ENCODE measurements at places on chromosomes 6 and 20.

DNA sequence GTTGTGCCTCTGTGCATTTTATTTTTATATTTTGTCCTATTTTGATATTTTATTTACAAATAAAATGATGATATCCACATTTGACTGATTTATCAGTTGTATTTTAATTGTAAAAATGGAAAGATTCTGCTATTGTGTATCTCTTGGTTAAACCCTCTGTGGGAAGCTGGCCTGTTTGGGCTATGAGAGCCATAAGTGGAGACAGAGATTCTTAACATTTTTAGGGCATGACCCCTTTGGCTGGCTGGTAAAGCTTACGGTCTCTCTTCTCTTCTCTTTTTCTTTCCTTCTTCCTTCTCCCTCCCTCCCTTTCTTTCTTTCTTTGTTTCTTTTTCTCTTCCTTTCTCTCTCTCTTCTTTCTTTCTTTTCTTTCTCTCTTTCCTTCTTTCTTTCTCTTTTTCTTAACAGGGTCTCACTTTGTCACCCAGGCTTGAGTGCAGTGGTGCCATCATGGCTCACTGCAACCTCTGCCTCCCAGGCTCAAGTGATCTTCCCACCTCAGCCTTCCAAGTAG is 172.3 kb upstream of the CDYL start:
- no peak for DNase-seq

DNA sequence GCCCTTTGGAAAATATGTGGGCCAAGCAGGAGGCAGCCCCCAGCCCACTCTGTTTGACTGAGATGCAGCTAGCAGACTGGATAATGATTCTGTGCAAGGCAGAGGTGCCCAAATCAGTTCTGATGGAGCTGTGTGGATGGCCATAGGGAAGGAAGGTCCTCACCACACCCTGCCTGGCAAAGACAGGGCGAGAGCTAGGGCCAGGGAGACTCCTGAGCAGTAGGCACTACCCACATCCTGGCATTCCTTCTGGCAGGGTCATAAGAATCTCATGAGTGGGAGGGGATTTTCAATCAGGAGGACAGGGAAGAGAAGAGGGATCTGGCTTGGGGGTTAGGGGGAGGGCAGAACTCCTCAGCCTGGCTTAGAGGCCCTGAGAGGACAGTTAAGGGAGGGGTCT is 18.6 kb upstream of the TREM2 start:
- DNase-seq: no peak

- DNase-seq: no peak
Observed at GRCh38 chr20:7285918-7286556, 518.6 kb downstream of the BMP2 start.

DNA sequence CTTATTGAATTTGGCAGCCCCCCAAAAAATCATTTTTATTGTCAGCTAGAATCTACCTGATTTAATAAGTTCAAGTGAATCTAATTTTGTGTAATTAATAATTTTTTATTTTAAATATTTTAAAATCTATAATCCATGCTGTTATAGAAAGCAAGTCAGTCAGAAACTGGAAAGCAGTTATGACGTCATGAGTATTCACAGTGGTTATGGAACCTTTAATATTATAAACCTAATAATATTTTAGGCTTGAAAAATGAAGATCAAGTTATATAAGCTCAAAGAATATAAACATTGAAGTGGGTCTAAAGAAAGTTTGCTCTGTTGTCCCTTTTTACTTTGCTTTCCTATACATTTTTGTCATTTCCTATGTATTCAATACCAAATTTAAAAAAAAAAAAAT is 1075.1 kb upstream of the EPHA7 start:
- DNase-seq: no peak

GRCh38 chr6:129055796-129056195 is 172.9 kb downstream of the LAMA2 start:
- no peak for DNase-seq

DNA sequence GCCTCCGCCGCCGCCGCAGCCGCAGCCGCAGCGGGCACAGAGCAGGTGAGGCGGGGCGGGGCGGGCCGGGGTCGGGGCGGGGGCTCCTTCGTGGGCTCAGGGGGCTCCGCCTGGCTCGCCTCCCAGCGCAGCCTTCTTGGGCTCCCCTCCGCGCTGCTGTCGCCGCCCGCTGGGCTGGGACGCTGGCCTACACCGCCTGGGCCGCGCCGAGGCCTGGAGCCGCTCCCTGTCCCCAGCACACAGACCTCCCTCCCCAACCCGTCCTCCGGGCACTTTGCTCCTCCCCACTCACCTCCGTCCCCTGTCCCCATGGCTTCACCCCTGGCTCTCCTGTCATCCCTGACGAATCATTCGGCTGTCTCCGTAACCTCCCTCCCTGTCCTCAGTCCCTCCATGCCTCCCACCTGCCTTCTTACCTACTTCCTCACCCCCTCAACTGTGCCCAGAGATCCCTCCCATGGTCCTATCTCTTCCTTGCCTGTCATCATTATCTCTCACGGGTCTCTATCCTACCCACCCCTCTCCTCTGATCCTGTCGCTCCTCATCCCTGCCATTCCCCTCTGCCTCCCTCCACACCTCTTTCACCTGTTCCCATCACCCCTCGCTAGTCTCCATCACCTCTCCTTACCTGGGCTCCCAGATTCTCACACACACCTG is 512 bp downstream of the TTBK1 start:
- DNase-seq: no peak

DNA sequence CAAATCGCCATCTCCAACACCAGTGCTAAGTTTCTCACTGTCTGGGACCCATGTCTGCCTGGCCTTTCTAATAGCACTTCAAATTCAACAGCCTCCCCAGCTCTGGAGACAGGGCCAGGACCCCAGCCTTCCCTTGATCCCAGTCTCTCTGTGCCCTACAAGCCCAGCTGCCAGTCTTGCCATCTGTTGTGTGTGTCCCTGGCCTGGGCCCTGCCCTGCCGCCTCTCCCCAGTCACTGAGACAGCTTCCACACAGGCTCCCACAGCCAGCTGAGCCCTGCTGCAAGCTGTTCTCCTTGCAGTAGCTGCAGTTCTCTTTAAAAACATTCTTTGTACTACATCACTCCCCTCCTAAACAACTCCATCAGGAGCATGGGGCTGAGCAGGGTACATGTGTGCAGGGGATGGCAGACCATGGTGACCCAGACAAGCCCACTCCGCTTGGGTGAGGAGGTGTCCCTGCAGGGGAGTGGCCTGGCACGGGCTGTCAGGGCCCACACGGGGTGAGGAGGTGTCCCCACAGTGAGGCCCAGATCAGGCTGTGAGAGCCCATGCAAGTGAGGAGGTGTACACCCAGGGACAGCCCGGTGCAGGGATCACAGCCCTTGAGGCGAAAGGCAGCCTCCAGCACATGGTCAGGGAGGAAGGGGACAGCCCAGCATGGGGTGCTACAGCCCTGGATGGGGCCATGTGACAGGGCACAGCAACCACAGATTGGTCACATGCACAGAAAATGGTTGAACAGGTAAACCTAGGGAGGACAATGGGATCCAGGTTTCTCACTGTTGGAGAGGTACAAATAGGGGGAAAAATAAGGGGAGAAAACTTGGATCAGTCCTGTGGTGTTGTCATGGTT is 16.2 kb downstream of the CST7 start:
- no peak for DNase-seq

- no peak for DNase-seq
Observed at GRCh38 chr6:149897015-149897697, 757 bp downstream of the RAET1E start.

DNA sequence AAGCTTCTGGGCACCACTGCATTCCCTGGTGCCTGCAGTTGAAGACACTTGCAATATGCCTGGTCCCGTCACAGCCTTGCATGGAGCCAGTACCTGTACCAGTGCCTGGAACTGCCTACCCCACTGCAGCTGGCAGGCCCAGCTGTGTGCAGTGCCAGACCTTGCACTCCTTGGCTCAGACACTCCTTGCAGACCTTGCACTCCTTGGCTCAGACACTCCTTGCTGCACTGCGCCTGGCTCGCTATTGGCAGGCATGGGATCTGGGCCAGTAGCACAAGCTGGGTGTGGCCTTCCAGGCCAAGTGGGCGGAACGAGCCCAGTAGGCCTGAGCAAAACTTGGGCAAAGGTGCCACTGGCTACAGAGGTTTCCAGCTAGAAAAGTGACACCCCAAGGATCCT is 1189.1 kb downstream of the GRIK2 start:
- DNase-seq: no peak

- DNase-seq: no peak
Observed at GRCh38 chr6:5219011-5219691, 41.6 kb downstream of the LYRM4 start.

- no peak for DNase-seq
Observed at GRCh38 chr6:156658186-156658965, 118.8 kb upstream of the ARID1B start.

- DNase-seq: no peak
Observed at GRCh38 chr20:54497931-54498718, 22.7 kb downstream of the DOK5 start.

DNA sequence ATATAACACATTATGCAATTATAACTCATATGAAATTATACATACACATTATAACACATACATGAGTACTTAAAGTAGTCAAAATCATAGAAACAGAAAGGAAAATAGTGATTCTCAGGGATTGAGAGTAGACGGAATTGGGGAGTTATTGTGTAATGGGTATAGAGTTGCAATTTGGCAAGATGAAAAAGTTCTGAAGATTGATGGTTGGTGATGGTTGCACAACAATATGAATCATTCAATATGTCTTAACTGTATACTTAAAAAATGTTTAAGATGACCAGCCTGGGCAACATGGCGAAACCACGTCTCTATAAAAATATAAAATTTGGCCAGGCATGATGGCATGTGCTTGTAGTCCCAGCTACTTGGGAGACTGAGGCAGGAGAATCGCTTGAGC is 372.7 kb downstream of the CDKAL1 start:
- no peak for DNase-seq

- no peak for DNase-seq
Observed at GRCh38 chr20:4835244-4836177, 113.8 kb downstream of the PRND start.

GRCh38 chr6:3109761-3110160 is 8.8 kb upstream of the BPHL start:
- no peak for DNase-seq

DNA sequence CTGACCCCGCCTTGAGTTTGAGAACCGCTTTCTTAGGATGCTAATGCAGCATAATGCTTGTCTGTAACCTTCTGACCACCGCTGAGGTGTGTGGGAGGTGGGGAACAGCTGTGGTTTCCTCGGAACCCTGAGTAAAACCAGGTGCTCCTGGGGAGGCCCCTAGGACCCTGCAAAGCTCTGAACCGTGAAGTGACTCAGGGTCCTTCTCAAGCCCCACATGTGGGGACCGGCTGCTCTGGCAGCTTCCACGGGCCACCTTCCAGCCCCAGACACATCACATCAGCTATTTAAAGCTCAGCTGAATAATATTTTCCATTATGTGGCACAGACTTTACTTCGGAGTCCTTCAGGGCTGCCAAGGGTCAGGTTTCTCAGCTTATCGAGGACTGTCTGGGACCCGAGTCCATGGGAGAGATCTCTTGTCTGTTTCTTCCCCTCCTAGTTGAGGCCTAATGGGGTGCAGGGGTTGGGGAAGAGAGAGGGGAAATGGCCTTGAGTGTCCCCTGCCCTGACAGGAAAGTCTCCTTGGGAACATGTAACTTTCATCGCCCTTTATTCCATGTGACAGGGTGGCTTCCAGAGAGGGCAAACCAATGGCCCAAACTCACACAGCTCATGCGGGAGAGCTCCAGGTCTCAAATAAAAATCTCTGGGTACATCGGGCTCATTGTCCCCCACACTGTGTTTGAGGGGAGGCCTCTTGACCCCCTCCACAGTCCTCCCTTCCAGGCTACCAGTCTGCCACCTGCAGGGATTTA is 186.1 kb upstream of the SLC24A3 start:
- DNase-seq: no peak

- DNase-seq: no peak
Observed at GRCh38 chr6:160082627-160083026, 39.0 kb upstream of the SLC22A1 start.

- no peak for DNase-seq
Observed at GRCh38 chr6:56491606-56492328, 150.9 kb downstream of the DST start.

GRCh38 chr6:18501663-18502013 is 114.5 kb downstream of the RNF144B start:
- DNase-seq: no peak

- no peak for DNase-seq
Observed at GRCh38 chr20:32357375-32357868, 709 bp upstream of the ASXL1 start.

GRCh38 chr6:112021691-112022310 is 32.1 kb upstream of the CCN6 start:
- no peak for DNase-seq

GRCh38 chr6:8192067-8192466 is 89.7 kb upstream of the EEF1E1 start:
- DNase-seq: no peak

GRCh38 chr6:161139766-161140553 is 133.9 kb downstream of the AGPAT4 start:
- DNase-seq: no peak

GRCh38 chr6:150083839-150084238 is 14.9 kb upstream of the ULBP3 start:
- no peak for DNase-seq

DNA sequence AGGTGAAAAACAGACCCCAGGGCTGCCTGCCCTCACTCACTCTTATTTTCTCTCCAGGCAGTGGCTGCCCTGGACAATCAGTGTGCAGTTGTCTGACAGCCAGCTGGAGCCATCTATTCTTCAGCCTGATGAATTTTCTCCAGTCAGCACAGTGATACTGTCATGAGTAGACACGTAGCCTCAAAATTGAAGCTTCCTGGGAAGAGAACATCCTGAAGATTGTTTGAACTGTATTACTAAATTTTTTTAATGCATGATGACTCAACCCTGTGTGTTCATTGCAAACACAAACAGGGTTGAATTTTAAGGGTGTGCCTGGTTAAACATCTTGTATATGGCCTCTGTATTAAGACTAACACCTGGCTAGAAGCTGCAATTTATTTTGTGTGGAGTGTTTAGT is 49.8 kb upstream of the STXBP5 start:
- no peak for DNase-seq

GRCh38 chr20:61723529-61724257 is 342.0 kb downstream of the TAF4 start:
- DNase-seq: no peak

GRCh38 chr20:44641325-44641724 is 10.2 kb downstream of the ADA start:
- DNase-seq: no peak

GRCh38 chr6:12241493-12242175 is 48.5 kb upstream of the EDN1 start:
- DNase-seq: no peak

DNA sequence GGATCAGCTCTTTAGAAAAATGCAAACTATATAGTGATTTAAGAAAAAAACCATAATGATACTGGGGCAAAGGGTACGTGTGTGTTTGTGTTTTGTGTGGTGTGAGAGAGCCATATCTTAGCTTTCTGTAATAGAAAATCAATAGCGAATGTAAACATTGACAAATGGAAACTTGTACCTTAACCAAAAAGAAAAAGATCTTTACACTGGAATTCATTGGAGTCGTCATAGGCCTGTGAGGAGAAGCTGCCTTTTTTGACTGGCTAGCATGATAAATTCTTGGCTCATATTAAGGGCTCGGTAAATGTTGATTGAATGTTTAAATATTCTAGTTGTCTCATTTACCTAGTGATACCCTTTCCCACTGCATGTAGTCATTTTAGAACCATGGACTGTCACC is 161.8 kb upstream of the ASCC3 start:
- no peak for DNase-seq
